ENCODE measurements at places on chromosomes 11 and 22.

GRCh38 chr11:78259777-78260487 lies 71.2 kb downstream of the USP35 start:
- no peak for DNase-seq

- DNase-seq, result peak; percentile 69
Observed at GRCh38 chr11:86644291-86644690, 28.1 kb downstream of the ME3 start.

GRCh38 chr22:48098921-48099245 lies 1336.4 kb downstream of the TBC1D22A start:
- DNase-seq, result no peak

- DNase-seq, result no peak
Observed at GRCh38 chr22:19679522-19680101, 34.7 kb upstream of the SEPTIN5 start.

- DNase-seq, result no peak
Observed at GRCh38 chr11:104105155-104105554, 58.8 kb downstream of the PDGFD start.

DNA sequence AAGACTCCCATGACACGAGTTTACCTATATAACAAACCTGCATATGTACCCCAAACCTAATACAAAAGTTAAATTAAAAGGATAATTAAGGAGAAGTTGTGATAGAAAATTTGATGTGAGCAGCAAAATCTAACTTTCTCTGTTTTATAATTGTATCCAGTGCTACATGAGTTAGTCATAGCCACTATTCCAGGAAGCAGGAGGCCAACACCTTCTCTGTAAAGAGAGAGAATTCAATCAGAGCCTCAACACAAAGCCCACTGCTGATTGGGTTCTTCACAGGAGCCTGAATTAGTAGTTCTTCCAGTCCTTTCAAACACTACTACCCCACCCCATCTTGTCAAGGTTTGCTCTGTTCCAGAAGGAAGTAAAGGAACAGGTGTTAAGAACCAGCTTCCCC lies 84.2 kb downstream of the BLID start:
- no peak for DNase-seq

GRCh38 chr22:49760630-49761571 lies 66.8 kb downstream of the BRD1 start:
- no peak for DNase-seq

- DNase-seq, result no peak
Observed at GRCh38 chr11:94877443-94878200, 95.7 kb downstream of the CWC15 start.

GRCh38 chr11:62593434-62594044 lies 2.2 kb upstream of the TUT1 start:
- no peak for DNase-seq
